ENCODE measurements at places on chromosomes 2 and 18. TPM values are rescaled to one million over a fixed set of nuclear protein-coding genes. Genes with fewer than 3 reads are reported as not detected.

DNA sequence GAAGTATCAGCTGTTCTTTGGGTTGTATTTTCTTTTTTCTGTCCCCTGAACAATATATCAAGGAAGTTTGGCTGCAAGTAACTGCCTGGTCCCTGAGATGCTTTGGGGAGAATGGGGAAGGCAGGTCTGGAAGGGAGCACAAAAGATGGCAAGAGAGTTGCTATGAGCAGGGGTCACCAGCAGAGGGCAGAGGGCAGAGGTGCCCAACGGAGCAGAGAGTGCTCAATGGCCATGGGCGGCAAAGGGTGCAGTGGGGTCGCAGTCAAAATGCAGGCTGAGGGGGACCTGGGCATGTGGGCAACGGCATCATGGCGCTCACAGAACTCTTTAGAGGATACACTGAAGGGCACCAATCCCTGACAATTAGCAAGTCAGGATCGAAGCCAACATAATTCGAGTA lies 107.7 kb upstream of the ATP8B1 start:
- no peaks in the 10 kb centered on the region for H3K4me1 ChIP-seq
- H3K36me3 ChIP-seq, result no peaks in the 10 kb centered on the region
- DNase-seq, result no peak
- no peak overlapping the region for H3K4me3 ChIP-seq

DNA sequence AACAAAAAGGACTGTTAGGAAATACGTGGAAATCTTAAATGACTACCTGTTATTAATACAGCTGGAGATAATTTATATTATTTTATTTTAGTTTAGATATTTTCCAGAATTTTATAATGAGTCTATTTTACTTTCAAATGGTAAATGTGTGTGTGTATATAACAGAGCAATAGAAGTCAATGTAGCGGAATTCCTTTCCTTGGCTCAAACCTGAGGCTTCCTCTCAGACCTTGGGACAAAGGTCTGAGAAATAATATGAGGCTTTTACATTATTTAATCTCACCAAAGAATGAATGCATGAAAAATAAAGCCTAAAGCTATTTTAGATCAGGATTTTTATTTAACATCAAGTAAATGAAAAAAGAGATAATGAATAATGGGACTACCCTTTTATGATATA lies 65.7 kb downstream of the SLC8A1 start:
- no peak overlapping the region for H3K27ac ChIP-seq
- no peak overlapping the region for H3K4me3 ChIP-seq
- no peaks in the 10 kb centered on the region for H3K36me3 ChIP-seq
- peaks cover 13% of the 10 kb centered on the region for H3K4me1 ChIP-seq

GRCh38 chr2:145185696-145186095 lies 665.8 kb upstream of the ZEB2 start:
- no peaks in the 10 kb centered on the region for H3K36me3 ChIP-seq
- no peak overlapping the region for H3K4me3 ChIP-seq
- DNase-seq, result no peak
- H3K27ac ChIP-seq, result no peak overlapping the region

GRCh38 chr2:224801360-224801759 lies 85.2 kb upstream of the CCDC195 start:
- H3K27me3 ChIP-seq, result no peaks in the 10 kb centered on the region
- no peak overlapping the region for H3K27ac ChIP-seq
- DNase-seq, result no peak
- no peaks in the 10 kb centered on the region for H3K4me1 ChIP-seq
- no peak overlapping the region for H3K4me3 ChIP-seq

DNA sequence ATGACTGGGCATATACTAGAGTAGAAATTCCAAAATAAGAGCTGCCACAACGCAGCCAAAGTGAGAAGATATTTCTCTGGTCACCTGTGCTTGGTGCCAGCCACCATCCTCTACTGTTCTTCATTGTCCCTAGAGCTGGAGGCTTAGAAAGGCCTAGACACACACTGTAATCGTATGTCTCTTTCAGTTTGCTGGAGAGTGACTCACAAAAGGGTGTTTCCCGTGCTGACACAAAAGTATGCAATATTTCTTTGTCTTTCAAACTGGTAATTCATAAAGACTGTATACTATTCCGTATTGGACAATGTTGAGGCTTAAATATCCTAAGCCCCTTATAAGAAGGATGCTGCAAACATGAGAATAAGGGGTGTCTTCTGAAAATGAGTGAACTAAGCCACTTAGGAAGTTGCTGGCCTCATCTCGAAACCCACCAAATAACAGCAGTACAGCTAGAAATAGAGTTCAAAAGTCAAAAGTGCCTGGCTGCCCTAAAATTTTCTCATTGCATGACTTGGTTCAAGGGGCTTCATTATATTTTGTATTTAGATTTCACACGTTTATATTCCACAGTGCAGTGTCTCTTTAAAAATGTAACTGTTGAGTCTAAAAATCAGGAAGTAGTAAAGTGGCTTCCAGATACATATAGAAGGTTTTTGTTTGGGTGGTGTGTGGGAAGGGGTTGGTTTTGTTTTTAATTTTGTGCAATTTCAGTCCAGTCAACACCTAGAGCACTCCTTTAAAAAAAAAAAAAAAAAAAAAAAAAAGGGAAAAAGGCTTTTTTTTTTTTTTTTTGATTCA lies 601.1 kb downstream of the ARHGAP15 start:
- H3K4me1 ChIP-seq, result no peaks in the 10 kb centered on the region
- H3K27ac ChIP-seq, result no peak overlapping the region
- DNase-seq, result no peak
- H3K4me3 ChIP-seq, result no peak overlapping the region
- no peaks in the 10 kb centered on the region for H3K27me3 ChIP-seq

DNA sequence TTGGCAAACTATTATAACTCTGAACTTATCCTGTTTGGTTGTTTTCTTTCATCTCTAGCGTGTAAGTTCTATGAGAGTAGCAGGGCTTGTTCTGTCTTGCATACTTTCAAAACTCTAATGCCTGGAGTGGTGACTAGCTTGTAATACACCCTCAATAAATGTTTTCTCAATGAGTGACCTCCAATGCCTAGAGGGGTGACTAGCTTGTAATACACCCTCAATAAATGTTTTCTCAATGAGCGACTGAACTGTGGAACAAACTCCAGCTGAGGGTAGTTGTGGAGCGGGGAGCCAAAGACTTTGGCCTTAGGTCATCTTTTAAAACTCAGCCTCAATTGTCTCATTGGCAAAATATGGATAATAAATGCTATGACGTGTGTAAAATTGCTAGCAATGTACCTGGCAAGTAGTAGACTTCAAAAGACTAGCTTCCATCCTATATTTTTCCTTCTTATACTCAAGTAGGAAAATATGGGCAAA lies 1.8 kb downstream of the GPD2 start:
- peak overlapping the region; percentile 100 for H3K27ac ChIP-seq
- H3K27me3 ChIP-seq, result no peaks in the 10 kb centered on the region
- no peak for DNase-seq
- peak overlapping the region; percentile 86 for H3K4me3 ChIP-seq
- peaks cover 54% of the 10 kb centered on the region for H3K4me1 ChIP-seq

DNA sequence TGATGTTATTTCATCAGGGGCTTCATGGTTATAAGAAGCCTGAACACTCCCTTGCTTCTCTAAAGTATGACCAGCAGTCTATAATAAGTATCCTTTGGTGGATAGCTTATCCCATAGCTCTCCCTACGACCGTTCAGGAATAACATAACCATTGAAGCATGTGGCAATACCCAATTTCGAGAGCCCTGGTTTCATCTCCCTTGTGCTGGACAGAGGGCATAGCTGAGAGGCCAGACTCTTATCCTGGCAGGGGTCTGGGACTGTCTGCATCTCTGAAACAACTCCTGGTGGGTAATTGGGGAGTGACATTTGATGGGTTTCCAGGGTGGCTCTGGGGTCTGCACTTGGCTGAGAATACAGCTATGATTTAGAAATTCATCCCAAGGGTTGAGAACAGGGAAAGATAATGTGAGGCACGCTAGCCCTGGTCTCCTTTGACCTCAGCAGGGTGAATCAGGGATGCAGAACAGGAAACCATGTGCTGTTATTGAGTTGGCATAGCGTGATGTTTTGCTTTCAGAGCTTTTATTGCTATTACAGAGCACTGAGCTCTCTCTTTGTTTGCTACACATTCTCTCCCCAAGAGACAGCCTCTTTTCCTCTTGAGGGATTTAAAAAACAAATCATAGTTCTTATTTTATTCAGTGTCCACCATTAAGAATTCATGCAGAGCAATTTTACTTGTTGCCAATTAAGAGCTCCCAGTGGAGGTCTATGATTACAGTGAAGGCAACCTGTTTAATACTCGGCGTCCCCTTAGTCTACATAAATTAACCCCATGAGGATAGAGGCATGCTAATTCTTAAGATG lies 274.5 kb downstream of the NCKAP5 start:
- no peak for DNase-seq
- no peaks in the 10 kb centered on the region for H3K4me1 ChIP-seq
- no peaks in the 10 kb centered on the region for H3K36me3 ChIP-seq
- H3K27me3 ChIP-seq, result no peaks in the 10 kb centered on the region
- H3K4me3 ChIP-seq, result no peak overlapping the region

DNA sequence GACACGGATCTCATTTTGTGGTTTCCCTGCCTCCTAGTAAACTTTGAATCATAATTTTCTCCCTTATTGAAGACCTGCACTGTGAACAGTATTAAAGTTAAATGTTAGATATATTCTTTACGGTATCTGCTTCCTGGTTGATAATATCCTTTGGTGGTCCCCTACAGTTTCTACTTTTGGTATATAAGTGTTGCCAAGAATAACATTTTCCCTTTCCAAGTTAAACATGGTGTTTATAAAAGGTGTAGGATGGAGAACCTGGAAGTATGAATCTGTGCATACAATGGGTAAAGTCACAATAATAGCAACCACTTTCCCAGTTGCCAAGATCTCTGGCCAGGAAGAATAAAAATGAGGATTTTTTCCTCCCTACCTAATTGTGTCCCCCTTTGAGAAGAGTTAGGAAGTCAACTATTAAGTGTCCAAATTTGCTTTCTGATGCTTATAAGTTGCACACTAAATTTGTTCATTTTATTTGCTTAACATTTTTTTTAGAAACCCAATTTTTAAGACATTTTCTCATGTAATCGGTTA lies 201.0 kb upstream of the STK17B start:
- H3K27ac ChIP-seq, result no peak overlapping the region
- no peak overlapping the region for H3K4me3 ChIP-seq
- H3K27me3 ChIP-seq, result no peaks in the 10 kb centered on the region
- no peaks in the 10 kb centered on the region for H3K4me1 ChIP-seq

DNA sequence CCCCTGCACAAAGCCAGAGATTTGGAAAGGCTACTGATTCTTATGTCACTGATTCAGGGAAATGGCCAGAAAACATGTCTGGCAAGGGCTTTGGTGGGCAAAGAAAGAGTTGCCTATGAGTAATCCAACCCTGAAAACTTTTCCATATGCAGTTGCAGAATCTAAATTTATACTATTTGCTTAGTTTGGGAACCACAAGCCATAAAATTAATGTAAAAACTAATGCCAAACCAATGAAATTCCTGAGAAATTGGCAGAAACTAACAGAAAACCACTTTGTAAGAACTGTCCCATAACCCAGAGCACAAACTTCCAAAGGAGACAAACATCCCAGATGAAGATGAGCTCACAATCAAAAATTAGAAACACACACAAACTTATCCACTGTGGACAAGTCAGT lies 48.8 kb downstream of the TCF4 start:
- no peaks in the 10 kb centered on the region for H3K36me3 ChIP-seq
- H3K27ac ChIP-seq, result no peak overlapping the region
- DNase-seq, result no peak
- no peaks in the 10 kb centered on the region for H3K27me3 ChIP-seq

DNA sequence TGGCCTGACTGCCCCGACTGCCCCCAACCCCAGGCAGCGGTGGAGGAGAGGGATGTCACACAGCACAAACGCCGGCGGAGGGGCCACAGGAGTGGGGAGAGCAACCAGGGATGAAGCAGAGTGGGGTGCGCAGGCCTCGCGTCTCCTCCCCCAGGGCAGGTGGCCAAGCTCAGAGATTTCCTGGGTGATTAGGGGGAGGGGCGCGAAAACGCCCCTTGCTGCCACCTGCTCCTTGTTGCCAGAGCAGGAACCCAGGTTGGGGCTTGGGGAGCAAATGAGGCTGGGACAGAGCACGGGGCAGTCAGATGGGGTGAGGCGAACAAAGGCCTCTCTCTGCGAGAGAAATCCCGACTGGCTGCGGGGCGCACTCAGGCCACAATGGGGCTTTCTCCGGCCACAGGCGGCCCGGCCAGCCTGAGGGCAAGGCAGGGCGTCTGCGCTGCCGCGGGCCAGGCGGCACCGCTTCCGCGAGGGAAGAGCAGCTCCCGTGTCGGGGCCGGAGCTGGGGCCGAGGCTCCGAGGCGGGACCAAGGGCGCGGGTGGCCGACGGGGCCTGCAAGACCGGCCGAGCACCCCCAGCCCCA lies 11.5 kb downstream of the TEX44 start:
- peak overlapping the region; percentile 78 for H3K4me3 ChIP-seq
- peak overlapping the region; percentile 99 for H3K27ac ChIP-seq
- DNase-seq, result peak; percentile 79
- H3K4me1 ChIP-seq, result peaks cover 25% of the 10 kb centered on the region

GRCh38 chr2:60794271-60794863 lies 38.3 kb downstream of the PAPOLG start:
- H3K4me3 ChIP-seq, result no peak overlapping the region
- H3K27ac ChIP-seq, result no peak overlapping the region
- no peaks in the 10 kb centered on the region for H3K27me3 ChIP-seq
- no peaks in the 10 kb centered on the region for H3K4me1 ChIP-seq
- DNase-seq, result no peak
- H3K36me3 ChIP-seq, result peaks cover 100% of the 10 kb centered on the region

AKAIN1 gene
- not detected for total RNA-seq

POU3F3 gene
- total RNA-seq, result not detected

DIPK1C gene
- total RNA-seq, result 0.07 TPM

EVA1A gene
- 2.5 TPM for total RNA-seq

STPG4 gene
- not detected for total RNA-seq

ID2 gene
- total RNA-seq, result 15.4 TPM
